Fibroblast of the conjunctiva (primary cell): ENCODE measurements at places on chromosomes 13 and 19.
A peak's percentile ranks its signal among the peaks of the same experiment; 100 is the strongest.

DNA sequence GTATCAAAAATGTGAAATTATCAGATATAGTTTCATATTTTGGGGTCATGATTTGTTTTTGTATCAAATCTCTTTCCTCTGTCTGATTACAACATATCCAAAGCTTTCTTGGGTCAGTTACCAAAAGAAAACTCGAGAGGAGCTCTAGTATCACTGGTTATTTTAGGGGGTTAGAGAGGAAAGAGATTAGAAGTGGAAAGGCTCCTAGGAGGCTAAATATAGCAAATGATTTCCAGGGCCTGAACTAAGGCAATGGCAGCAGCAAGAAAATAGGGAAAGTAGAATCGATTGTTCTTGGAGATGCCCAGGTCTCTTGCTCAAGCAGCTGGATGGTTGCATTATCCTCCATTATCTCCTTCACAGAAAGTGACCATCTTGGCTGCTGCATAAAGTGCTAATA lies 72.9 kb downstream of the NHLRC3 start:
- DNase-seq = no peak

DNA sequence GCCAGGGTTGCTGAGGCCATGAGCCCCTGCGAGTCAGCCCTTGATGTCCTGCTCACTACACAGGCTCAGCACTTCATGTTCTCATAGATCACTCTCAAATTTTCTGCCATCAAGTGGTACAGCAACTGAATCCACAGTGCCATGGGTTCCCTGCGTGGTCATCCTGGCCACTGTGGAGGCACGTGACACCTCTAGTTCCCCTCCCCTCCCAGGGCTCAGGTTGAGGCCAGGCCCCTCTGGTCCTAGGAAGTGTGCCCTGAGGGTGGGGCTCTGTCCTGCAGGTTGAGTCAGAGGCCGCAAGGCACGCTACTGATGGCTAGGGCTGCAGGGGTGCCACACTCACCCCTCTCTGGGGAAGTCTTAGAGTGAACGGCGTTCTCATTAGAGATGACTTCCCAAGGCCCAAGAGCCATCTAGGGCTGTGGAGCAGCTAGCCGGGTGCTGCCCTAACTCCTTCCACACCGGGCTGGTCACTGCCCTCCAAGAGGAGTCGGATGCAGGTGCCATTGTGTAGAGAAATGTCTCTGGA lies 39.8 kb upstream of the TPM4 start:
- no peak for DNase-seq

DNA sequence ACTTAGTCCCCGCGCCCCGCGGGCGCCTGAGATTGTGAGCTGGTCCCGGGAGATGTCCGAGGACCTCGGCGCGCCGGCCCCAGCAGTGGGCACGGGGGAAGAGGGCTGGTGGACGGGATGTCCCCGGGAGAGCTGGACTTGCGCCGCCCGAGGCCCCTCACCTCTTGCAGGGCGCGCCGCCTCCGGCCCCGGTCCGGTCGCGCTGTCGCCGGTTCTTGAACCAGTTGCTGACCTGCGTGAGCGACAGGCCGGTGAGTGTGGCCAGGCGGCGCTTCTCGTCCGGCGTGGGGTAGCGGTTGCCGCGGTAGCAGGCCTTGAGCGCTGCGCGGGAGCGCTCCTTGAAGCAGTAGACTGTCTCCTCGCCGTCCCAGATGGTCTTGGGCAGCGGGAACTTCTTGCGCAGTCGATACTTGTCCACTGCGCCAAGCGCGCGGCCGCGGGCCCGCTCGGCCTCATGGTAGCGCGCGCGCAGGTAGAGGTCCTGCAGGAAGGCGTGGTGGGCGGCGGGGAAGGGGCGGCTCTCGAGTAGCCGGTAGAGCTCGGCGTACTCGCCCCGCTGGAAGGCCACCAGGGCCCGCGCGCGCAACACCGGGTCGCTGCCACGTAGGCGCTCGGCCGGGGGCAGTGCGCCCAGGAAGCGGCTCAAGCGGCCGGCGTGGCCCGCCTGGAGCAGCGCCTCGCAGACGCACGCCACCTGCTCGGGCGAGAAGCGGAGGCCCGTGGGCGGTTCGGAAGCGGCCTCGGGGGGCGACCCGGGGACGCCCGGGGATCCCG lies 984 bp downstream of the SIX5 start:
- no peak for DNase-seq

- no peak for DNase-seq
Measured at GRCh38 chr19:34317311-34317927, 47.6 kb upstream of the GPI start.

- no peak for DNase-seq
Measured at GRCh38 chr19:328025-328505, 16.5 kb downstream of the MIER2 start.

DNA sequence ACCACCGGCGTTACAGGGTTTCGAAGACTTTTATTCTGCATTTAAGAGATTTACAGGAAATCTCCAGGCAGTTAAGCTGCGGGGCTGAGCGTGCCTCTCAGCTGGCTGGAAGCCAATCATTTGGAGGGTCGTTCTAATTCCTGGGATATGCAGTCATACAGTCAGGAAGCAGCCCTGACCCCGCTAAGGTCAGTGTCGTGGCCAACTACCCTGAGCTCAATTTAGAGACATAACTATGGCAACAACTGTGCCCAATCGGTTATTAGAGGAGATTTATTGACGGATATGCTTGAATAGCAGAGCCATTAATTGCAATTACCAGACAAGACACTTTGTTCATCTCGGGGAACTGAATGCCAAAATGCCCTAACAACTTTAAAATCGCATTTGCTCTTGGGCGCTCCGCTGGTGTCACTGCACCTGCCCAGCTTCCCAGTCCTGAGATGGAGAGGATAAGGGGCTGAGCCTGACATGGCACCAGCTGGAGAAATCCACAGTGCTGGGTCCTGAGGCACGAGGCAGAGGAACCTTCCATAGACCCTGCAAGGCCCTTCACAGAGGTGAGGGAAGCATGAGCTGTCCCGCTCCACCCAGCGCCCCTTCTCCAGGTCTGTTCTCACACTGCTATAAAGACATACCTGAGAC lies 15.1 kb upstream of the ZNF507 start:
- DNase-seq = no peak

DNA sequence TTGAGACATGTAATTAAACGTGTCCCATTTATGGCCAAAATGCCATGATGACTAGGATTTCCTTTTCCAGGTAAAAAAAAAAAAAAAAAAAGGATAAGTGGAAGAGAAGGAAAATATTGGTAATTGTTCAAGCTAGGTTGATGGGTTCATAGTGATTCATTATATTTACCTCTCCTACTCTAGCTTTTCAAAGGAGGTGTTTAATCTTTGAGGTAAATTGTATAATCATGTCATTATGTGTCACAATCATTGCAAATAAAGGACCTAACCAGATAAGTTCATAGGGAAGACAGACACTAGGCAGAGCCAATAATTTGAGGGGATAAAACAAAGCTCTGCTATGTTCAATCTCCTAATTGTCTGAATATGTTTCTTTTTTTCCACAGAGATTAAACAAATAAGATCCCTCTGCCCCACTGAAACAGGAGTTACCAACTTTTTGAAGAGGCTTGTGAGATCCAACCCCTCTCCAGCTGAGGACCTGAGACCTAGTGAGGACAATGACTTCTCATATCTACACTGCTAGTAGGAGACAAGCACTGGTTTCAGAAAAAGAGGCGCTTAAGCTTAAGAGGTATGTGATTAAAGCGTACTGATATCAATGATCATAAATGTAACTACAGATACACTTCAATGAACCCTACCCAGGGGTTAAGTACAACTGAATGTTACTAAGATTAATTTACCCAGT lies 61.4 kb downstream of the USP12 start:
- no peak for DNase-seq

DNA sequence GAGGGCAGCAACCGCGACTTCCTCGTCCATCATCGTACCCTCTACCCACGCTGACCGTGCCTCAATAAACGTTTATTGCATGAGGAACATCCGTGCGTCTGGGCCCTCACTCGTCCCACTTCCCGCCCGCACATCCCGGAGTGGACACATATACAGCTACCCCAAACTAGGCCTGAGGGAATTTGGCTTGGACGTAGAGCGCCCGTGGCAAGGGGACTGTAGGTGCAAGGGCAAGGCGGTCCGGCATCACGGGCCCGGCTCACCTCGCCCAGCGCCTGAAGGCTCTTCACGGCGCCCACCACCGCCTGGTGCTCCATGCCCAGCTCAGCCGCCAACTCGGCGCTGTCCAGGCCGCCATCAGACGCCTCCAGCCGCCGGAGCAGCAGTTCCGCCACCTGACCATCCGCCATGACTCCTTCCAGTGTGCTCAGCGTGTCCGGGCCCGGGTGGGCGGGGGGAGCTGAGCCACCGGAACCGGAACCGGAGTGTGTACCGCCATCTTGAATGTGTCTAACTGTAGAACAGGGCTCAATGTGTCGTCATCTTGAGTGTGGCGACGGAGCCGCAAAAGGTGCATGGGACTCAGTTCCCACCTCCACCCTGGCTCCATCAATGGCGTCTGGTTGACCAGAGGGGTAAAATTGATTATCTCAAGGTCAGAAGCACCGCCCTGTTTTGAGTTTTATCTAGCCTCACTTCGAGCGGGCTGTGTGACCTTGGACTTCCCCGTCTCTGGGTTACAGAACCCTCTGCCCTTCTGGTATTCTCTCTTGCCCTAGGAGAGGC lies at the start of gene FARSA:
Gene FARSA (minus strand): TSS at position 425 of the 786 bp plus-strand sequence. CDS start 15 bp downstream, at position 410.
- DNase-seq = peak; percentile 77

DNA sequence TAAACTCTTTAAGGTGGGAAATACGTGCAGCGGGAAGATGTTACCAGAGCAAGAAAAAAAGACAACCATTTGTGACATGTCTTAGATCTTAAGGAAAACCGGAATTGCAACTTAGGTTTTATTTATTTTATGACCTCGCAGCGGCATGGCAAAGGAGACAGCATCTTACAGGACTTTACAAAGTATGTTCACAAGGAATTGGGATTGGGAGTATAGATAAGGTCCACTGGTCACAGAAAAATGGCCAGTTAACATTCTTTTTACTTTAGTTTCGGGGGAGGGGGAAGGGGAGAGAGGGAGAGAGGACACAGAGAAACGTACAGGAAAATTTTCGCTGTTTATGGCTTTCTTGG lies 104.5 kb upstream of the DIAPH3 start:
- no peak for DNase-seq

GRCh38 chr19:12527034-12527836 lies 24.0 kb downstream of the ZNF564 start:
- peak; percentile 2 for DNase-seq

GRCh38 chr13:35923347-35923746 lies 207.8 kb downstream of the DCLK1 start:
- DNase-seq = no peak
